Right renal pelvis (tissue), 4 donors: ENCODE measurements at places on chromosomes 4 and X. TPM values are rescaled to one million over a fixed set of nuclear protein-coding genes. Genes with fewer than 3 reads are reported as not detected.

DNA sequence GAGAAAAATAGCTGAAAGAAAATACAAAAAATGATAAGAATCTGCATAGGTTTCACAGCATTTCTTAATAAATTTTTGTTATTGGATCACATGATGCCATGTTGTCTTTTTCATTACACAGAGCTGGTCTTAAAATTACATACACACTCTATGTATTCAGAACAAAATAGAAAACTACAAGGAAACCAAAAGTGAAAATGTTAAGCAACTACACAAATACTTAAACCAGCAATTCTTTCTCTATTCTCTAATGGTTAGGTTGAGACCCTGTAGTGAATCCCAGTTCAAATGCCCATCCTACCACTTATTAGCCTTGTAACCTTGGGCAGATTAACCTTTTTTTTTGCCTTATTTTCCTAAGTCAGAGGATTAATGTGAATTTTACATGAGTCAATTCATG is 2311.2 kb downstream of the PCDH7 start:
- DNase-seq, result no peak

DNA sequence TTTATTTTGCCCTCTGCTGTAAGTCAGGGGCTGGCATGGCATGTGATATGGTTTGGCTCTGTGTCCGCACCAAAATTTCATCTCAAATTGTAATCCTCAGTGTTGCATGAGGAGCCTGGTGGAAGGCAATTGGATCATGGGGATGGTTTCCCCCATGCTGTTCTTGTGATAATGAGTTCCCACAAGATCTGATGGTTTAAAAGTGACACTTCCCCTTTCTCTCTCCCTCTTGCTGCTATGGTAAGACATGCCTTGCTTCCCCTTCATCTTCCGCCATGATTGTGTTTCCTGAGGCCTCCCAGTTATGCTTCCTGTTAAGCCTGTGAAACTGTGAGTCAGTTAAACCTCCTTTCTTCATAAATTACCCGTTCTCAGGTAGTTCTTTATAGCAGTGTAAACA is 72.0 kb upstream of the MSX1 start:
- DNase-seq, result no peak

DNA sequence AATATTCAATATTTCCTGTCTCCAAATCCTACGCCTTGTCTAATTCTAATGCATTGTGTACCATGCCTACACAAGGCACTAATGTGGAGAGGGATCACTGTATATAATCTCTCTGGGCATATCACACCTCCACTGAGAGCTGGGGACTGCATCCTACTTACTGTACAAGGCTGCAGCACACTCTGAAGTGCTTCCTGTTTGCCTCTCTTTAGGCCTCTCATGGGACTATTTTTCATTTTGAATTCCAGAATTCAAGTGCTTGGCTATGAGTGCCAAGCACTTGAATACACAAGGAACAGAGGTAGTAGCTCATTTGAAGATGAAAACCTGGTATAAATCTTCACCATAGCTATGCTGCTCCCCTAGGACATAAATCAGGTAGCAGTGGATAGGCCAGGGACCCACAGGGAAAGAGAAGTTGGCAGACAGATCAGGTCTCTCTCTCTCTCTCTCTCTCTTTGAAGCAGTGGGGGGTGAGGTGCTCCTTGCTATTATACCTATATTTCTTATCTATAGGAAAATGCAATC is 229.7 kb upstream of the MBNL3 start:
- no peak for DNase-seq

DNA sequence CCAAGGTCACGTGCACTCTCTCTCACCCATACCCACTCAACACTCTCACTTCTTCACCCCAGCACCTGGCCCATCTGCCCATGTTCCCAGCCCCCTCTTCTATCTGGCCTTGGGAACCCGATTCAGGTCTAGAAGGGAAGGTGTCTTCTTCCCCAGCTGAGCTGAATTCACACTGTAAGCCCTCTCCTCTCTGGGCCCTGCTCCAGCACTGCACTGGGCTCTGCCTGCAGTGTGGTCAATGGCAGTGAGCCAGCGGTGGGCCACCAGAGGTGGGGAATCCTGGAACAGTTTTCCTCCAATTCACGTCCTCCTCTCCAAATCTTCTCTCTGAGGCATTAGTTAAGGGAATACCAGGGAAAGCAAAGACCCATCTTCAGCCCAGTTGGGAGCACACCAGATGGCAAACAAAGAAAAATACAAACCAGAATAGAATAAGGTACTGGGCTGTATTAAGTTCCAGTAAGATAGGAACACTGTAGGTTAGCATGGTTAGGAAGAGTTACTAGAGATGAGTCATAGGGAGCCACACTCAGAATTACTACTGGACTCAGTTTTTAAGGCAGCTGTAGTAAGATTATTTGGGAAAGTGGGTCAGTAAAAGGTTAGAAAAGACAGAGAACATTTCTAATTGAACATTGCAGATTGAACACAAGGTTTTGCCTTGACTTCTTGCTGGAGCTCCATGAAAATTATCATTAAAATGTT is 5.0 kb downstream of the AWAT2 start:
- DNase-seq, result no peak

- DNase-seq, result no peak
Measured at GRCh38 chrX:155144926-155145325, 71.3 kb upstream of the VBP1 start.

- DNase-seq, result no peak
Measured at GRCh38 chrX:109390556-109390955, 91.3 kb downstream of the GUCY2F start.

DNA sequence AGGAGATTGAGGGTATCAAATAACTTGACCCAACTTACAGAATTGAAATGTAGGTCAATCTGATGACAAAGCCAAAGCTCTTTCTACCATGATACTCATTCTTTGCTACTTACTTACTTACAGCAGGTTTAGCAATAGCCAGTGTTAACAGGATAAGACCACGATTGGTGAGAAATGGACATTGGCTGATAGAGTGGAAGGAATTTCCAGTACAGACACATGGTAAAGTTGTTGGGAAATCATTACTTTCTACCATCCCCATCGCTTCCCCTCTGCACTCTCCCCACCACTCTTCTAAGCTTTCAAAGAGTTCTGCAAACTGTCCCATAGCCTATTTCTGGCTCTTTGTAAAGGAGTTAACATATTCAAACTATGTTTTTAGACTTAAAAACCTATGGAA is 119.7 kb downstream of the CHRNA9 start:
- no peak for DNase-seq

- DNase-seq, result no peak
Measured at GRCh38 chrX:41665686-41666085, 23.1 kb upstream of the GPR34 start.

The CXCL1 gene
- polyA plus RNA-seq, result 0.39 TPM

GRCh38 chrX:56564164-56564885 is 898 bp downstream of the UBQLN2 start:
- no peak for DNase-seq

The GABRQ gene
- polyA plus RNA-seq, result 1.1 TPM

DNA sequence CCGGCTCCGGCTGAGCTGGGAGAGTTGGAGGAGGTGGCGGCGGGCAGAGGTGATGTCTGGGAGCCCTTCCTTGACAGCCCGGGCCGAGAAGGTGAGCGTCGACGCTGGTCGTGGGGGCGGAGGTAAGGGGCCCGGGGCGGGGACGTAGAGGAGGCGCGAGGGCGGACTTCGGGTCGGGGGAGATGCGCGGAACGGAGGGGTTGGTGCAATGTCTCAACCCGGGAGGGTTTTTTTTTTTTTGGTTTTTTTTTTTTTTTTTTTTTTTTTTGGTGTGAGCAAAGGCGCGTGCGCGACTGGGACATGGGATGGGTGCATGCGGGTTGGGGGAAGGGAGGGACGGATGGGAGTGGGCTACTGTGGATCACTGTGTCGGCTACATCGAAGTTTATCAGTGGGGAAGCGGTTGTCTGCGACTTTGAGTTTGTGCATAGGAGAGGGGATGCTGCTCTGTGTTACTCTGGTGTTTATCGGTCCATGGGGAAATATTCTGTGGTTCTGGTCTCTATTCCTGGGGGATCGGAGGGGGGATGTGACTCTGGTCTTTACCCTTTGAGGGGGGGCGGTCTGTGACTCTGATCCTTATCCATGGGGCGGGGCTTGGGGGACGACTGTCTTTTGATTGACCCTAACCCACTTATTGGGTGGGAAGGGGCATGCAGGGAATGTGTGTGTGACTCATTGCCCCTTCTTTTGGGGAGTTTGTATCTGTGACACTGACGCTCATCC is 537 bp downstream of the RBM10 start:
- no peak for DNase-seq

- DNase-seq, result no peak
Measured at GRCh38 chr4:148093065-148093464, 349.1 kb downstream of the NR3C2 start.

DNA sequence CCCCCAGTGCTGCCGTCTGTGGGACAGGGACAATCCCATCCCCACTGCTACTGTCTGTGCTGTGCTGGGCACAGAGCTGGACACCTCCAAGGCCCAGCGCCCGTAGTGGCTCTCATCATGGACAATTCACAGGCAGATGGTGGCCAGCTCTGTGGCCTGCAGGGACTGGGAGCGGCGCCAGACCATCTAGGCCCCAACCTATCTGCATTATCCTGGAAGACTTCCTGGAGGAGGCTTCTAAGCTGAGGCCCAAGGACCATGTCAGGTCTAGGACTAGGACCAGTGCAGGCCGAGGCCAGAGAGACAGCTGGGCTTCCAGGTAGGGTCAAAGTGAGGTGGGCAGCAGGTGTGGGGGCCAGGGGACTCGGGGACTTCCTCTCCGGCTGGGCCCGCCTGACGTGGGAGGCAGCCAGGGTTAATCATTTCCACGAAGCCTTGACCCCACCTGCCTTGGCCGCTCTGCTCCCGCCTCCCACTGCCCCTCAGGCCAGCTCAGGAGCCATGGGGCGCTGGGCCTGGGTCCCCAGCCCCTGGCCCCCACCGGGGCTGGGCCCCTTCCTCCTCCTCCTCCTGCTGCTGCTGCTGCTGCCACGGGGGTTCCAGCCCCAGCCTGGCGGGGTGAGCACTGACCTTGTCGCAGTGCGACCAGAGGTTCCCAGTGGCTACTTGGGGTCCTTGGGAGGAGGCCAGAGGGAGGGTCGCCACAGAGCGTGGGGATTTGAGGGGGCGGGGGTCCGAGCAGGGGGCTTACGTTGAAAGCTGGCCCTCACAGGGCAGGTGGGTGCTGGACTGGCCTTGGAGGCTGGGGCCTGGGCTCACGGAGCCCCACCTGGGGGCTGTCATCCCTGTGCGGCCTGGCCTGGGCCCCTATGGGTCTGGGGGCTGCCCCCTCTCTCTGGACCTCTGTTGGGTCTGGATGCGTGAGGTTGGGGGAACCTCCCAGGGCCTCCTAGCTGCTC is at the start of gene HGFAC:
TSS of gene HGFAC (plus strand) at position 468 of the 959 bp plus-strand sequence. CDS start at position 502, 34 bp downstream.
- DNase-seq, result no peak

DNA sequence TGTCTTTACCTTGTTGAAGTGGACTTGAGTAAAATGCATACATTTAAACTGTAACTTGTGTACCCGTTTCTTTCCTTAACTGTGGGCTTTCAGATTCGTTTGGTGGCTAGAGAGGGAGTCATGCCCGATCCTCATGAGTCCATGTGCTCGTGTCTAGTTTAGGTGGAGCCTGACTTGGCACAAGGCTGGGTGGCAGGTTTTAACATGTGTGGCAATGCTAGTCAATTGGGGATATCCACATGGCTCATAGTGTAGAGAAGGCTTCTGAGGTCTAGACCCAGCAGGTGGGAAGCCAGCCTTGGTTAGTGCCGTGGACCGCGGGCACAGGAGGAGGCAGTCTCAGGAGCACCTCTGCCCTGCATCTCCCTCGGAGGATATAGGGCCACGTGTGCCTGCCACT is 48.5 kb upstream of the CLCN4 start:
- no peak for DNase-seq

The NHS gene
- 17.9 TPM for polyA plus RNA-seq

GRCh38 chrX:19867938-19868337 is 19.5 kb downstream of the SH3KBP1 start:
- no peak for DNase-seq

GRCh38 chr4:156766846-156767245 is 204.8 kb downstream of the PDGFC start:
- no peak for DNase-seq

The CNGA1 gene
- polyA plus RNA-seq, result 3.2 TPM

DNA sequence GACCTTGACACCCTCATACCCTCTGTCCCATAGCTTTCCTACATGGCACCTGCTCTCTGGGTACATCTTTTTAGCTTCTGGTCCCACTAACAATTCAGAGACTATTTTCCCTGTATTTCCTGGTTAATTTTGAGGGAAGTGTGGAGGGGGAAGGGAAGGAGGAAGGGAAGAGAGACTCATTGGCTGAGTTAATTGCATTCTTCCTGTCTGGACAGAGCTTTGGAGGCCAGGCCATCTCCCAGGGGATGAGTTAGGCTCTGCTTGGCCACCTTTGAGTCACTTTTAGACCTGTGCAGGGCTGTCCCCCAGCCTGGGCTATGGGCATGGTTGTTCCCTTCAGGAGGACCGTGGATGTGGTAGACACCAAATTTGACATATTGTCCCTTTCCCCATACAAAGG is 167.9 kb upstream of the PGRMC2 start:
- no peak for DNase-seq

The TRIM60 gene
- 0.06 TPM for polyA plus RNA-seq

GRCh38 chr4:139986106-139986505 is 167.9 kb downstream of the MAML3 start:
- no peak for DNase-seq

DNA sequence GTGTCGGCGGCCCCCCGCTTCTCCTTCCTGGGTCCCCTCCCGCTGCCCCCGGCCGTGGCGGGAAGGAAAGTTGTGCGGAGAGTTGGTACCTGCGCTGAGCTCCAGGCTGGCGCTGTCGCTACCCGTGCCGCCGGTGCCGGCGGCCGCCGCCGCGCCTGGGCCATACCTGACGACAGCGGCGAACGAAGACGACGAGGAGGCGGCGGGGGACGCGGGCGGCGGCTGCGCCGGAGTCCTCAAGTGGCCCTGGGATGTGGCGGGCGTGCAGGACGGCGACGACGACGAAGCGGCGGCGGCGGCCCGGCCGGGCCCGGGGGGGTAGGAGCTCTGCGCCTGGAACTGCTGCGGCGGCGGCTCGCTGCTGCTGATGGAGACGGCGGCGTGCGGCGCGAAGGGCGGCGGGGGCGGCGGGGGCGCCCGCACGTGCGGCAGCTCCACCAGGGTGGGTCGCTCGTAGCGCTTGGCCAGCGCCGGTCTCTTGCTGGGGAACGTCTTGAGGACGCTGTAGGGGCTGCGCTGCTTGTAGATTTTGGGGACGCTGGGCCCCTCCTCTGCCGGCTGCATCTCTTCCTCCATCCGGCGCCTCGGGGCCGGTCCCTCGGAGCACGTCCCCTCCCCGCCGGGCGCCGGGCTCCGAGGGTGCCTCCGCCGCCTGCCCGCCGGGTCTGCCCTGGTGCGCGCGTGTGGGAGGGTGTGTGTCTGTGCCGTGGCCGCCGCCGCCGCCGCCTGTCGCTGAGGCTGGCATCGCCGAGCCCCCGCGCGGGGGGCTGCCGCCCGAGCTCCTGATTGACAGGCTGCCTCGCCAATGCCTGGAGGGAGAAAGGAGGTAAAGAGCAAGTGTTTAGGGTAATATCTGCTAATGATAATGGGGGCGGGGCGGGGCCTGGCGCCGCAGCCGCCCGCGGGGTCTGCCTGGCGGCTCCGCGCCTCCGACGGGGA is 618 bp downstream of the BEND4 start:
- DNase-seq, result peak; percentile 44
